Activated naive CD4-positive, alpha-beta T cell treated with Interleukin-2 at 50 U/mL for 16 hours (primary cell): ENCODE measurements at places on chromosomes 1 and 21.

DNA sequence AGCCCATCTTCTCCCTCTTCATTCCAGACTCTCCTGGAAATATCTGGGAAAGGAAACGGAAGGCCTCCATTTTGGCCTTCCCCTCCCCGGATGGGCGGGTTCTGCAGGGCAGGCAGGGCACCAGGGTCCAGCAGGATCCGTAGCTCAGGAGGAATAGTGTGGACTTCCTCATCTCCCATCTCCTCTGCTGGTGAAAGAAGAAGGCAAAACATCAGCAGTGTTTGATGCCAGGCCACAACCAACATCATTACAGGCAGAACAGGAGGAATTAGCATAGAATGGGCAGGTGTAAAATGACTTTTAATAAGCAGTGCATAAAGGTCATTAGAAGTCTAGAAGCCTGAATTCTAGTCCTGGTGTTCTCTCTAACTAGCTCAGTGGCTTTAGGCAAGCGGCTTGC lies 165.9 kb downstream of the TGFBR3 start:
- DNase-seq: no peak

DNA sequence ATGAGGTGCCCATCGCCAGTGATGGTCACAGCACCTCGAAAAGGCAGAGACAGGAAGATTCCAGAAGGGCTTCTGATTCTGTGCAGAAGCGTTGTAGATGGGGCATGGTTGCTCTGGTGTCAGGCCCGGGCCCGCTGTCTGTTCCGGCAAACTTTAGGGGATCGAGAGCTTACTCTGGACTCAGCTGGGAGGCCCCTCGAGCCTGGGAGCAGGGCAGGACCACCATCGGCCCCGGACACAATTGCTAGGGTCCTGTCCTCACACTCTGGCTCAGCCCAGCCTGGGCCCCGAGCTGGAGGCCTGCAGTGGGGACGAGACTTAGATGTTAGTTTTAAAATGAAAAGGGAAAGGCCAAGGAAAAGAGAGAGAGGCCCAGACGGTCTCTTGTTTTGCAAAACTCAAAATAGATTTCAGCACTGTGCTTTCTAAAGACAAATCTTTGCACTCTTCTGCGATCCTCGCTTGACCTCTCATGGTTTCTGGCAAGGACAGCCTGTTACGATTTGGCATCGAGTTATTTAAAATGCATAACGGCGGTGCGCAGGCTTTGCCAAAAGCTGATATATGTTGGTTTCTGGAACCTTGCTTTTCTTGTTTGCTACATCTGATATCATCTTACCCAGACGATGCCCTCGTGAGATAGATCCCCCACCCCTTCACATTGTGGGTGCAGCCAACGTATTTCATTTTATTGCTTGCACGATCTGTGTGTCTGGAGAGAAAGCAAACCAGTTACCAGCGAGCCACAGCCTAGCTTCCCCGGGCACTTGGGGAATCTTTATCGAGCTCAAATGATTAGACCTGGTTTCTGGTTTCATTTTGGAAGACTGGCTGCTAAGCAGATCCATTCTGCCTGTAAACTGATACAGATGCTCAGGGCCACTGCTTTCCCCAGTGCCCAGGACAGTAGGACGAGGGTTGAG lies 58.0 kb downstream of the PRDM16 start:
- no peak for DNase-seq

DNA sequence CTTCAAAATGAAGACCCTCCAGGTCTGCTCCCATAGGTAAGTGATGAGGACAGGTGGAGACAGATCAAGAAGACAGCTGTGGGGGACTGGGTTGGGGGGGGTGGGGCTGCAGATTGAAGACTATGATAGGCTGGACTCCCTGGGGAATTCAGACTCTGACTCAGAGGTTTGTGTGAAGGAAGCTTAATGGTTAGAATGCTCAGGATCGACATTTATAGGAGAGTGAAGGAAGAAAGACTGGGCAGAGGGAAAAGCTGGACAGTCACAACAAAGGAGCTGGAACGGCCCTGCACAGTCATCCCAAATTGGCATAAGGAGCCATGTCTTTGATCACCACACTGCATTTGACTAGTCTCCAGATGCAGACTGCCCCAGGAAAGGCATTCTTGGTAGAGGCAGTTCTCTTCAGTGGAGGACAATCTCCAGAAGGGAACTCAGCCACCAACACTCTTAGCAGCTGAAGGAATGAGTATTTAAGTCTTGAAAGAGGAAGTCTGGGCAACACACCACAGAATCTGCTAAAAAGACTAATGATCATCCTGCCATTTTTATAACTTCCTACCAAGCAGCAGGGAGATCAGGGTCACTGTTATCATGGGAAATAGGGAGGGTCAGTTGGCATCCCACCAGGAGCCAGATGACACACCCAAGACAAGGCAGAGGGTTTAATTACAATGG lies 120.0 kb upstream of the ZC3H11B start:
- DNase-seq: no peak

DNA sequence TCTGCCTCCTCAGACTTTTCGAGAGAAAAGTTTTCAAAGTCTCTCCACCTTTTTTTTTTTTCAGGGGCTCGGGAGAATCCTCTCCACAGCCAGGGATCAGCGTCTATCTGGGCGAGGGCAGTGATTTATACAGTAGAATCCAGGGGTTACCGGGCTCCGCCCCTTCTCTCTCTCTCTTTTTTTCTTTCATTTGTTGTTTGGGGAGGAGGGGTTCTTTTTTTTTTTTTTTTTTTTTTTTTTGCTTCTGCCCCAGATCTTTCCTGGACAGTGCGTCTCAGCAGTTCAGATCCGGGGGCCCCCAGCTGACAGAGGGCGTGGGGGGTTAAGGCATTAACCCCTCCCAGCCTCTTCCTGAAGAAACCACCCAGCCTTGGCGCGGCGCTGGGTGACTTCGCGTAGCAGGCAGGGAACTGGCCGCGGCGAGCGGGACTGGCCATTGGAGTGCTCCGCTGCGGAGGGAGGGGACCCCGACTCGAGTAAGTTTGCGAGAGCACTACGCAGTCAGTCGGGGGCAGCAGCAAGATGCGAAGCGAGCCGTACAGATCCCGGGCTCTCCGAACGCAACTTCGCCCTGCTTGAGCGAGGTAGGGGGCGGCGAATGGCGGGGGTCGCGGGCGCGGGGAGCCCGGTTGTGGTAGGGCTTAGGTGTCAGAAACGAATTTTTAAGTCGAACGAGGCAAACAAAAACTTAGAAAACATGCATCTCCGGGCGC lies at the start of gene S1PR1:
TSS of gene S1PR1 (plus strand) at position 504 of the 713 bp plus-strand sequence. CDS start 1,966 bp downstream, outside the sequence.
- peak; percentile 79 for DNase-seq

DNA sequence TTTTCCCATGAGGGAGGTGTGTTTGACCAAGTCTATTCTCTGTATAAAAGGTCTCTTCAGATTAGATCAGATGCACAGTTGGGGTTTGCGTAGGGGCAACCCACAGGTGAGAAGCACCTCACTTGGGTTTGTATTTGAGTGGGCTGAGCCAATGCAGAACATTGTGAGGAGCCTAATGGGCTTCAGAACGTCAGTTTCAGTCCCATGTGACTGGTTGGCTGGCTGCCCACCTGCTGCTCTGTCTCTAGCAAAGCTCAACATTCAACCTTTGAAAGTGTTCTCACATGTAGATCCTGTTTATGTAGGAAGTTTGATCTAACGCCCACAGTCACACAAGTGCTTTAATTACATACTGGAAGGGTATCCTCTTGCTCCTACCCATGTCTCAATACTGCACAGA lies 105.5 kb downstream of the FASLG start:
- no peak for DNase-seq

DNA sequence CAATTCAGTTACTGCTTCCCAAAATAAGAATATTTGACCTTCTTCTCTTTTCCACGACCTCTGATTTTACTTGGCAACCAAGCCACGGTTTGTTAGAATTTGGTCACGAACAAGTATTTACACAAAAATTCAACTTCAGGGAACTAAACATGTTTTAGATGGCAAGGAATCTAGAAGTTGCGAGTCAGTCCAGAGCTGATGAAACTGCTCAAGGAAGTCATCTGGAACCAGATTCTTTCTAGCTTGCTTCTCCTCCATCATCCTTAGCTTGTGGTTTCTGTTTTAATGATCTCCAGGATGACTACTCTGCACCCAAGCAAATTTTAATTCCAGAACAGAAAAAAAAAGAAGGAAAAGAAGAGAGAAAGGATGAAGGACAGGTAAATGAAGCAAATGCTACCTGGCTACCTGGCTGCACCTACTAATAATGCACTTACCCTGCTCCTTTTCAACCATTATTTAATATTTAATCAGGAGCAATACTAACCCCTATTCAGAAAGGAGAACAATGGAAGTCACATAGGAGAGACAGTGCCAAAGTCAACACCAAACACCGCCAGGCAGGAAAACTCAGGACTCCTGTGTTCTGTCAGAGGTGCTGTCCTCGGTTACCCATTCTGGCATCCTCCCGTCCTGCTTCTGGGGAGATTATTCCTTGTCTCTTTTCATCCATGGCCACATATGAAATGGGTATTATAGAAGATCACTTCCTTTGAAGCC lies 54.2 kb upstream of the RGS7 start:
- no peak for DNase-seq

DNA sequence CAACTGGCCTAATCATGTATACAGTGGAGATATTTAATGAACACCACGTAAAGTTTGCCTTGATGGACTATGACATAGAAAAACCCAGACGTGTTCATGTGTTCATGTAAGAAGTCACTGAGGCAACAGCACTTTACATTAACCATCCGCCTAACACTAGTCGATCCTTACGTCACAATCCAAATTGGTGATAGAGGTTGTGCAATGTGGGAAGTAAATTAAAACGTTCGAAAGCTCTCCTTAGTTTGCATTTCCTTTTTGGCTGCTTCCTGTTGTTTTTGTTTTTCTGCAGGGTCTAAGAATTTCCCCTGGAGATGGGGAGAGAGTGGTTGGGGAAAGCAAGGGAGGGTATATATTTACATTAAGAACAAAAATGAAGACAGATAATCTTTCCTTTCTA lies 587.5 kb upstream of the ADGRL2 start:
- DNase-seq: no peak

DNA sequence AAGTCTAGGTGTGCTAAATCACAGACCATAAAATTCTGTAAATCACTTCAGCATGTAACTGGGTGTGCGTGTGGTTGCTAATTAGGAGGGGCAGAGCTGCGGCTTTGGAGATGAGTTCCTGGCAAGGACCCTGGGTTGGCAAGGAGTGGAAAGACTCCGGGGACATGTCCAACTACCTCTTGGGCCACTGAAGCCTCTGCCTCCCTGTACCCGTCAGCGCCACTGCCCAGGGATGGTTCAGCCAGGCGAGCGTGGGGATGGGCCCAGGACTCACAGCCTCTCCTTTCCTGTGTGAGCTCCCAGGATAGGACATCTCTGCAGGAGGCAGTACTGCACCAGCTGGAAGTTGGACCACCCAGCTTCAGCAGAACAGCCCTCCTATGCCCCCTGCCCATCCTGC lies 386.4 kb upstream of the VAMP3 start:
- DNase-seq: no peak

- peak; percentile 66 for DNase-seq
Observed at GRCh38 chr1:205440476-205441317, 15.1 kb downstream of the BLACAT1 start.

DNA sequence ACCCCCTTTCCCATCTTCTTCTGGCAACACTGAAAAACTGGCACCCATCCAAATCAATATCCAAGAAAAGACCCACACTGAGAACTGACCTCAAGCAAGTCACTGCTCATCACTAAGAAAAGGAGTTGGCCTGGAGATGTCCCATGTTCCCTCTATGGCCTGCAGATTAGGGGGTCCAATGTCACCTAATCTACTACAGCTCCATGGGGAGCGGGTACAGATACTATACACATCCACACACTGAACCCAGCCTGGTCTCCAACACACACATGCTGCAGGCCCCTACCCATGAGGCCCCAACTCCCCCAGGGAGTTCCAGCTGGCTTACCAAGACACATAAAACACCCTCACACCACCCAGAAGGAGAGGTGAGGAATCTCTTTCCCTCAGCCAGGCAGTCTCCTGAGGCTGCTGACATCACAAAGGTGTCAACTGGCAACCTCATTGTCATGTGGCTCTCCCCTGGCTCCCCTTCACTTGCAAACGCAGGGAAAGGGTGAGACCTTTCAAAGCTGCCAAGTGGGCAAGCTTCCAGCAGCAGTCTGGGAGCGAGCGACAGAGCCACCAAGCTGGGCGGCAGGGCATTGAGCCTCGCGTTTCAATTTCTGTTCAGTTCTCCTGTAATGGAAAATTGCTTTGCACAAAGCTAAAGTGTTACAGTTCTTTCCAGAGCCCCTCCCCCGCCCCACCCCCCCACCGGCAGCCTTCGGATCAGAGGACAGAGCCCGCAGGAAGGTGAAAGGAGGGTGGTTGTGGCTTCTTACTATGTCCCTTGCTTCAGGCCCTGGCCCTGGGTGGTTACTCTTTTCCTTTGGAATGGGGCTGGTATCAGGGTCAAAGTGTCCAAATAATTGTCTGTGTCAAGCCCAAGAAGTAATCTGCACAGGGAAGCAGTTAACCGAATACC lies at the start of gene LRRC52:
TSS of gene LRRC52 (plus strand) at position 469 of the 907 bp plus-strand sequence. CDS start at position 766, 297 bp downstream.
- DNase-seq: no peak

DNA sequence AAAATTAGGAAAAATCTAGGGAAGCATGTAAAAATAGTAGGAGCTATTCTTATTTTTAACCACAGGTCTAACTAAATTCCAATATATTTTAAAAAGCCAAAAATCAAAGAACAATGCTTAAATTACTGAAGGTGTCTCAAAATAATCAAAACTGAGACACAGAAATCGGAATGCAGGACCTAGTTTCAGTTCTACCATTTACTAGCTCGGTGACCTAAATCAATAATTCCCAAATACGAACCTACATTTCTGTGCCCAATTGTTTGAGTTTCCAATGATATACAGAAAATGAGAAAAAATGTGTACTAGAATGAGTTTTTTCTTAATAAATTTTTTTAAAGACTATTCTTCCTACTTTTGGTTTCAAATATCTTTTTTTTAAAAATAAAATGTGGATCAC lies 37.4 kb downstream of the ANKRD13C start:
- DNase-seq: no peak

DNA sequence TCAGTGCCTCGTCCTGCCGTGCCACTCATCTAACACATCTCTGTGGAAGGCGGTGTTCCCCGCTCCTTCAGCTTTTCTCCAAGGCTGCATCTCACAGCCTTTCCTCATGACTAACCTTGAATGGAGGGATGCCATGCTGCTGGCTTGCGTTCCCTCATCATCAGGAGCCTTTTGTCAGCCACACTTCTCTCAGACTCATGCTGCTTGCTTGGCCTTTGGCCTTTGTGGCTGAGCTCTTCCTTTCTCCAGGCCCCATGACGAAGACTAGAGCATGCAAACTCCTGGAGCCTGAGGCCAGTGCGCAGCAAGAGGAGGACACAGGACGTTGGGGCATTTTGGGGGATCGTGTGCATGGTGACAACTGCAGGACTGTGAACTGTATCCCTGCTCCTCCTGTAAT lies 70.8 kb downstream of the SYT2 start:
- DNase-seq: no peak

DNA sequence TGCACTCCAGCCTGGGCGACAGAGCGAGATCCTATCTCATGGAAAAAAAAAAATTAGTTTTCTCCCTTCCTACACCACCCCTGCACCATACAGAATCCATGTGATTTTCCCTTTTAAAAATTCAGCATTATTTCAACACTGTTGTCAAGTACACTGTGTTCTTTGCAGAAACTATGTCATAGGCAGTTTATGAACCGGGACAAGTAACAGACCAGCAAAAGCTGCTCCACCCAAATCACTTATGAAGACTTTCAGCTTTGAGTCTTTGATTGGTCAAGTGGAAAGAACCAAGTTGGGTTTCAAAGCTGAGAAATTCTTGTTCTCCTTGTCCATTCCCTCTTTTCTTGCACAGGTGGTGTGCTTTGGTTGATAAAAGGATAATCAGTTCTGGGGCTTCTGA lies 173.0 kb downstream of the CDC7 start:
- DNase-seq: no peak

GRCh38 chr1:58999676-59000075 lies 215.8 kb upstream of the JUN start:
- DNase-seq: no peak
